GM23248 (cell line): ENCODE measurements at places on chromosomes 7 and 10. TPM values are rescaled to one million over a fixed set of nuclear protein-coding genes. Genes with fewer than 3 reads are reported as not detected.
A peak's percentile ranks its signal among the peaks of the same experiment; 100 is the strongest.

- peak; percentile 4 for DNase-seq
These were observed 285.8 kb downstream of the CAMK1D start for GRCh38 chr10:12635127-12635541.

The UTF1 gene
- not detected in 2 replicates for polyA plus RNA-seq

GRCh38 chr10:4459531-4459930, 366.5 kb upstream of the AKR1E2 start:
- no peak for DNase-seq

DNA sequence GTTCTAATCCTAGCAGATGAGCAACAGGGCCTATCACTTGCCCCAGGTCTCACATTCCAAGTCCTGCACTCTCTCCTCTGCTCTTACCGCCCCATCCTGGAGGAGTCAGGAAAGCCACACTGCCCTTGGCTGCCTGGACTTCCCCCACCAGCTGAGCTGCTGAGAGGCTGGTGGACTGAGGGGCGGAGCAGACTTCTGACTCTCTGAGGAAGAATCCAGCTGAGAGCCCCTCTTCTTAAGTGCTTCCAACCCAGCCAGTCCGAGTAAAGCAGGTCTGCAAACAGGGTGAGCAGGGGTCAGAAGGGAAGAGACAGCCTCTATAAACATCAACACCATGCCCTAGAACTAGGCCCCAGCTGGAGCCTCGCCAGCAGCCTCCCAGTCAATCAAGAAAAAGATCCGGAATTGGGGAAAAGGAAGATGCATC, 92.4 kb upstream of the TMEM72 start:
- no peak for DNase-seq

The DPP6 gene
- not detected in 2 replicates for polyA plus RNA-seq

The ETV1 gene
- polyA plus RNA-seq: 16.2 and 17.1 TPM in 2 replicates

DNA sequence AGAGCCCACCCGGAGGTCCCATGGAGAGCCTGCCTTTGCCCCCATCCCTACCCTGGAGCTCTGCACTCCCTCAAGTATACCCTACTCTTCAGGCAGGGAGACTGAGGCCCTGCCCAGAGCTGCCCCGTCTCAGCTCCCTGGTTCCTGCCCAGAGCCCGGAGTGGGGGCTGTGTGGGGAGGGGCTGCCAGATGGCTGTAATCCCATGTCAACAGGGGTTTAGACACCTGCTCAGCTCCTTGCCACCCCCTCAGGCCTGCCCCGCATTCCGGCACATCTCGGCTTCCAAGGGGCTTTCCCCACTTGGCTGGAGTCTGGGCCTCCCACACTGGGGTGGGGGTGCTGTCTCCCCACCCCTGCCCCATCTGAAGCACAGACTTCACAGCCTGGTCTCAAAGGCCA, 20.9 kb upstream of the LFNG start:
- DNase-seq: no peak

DNA sequence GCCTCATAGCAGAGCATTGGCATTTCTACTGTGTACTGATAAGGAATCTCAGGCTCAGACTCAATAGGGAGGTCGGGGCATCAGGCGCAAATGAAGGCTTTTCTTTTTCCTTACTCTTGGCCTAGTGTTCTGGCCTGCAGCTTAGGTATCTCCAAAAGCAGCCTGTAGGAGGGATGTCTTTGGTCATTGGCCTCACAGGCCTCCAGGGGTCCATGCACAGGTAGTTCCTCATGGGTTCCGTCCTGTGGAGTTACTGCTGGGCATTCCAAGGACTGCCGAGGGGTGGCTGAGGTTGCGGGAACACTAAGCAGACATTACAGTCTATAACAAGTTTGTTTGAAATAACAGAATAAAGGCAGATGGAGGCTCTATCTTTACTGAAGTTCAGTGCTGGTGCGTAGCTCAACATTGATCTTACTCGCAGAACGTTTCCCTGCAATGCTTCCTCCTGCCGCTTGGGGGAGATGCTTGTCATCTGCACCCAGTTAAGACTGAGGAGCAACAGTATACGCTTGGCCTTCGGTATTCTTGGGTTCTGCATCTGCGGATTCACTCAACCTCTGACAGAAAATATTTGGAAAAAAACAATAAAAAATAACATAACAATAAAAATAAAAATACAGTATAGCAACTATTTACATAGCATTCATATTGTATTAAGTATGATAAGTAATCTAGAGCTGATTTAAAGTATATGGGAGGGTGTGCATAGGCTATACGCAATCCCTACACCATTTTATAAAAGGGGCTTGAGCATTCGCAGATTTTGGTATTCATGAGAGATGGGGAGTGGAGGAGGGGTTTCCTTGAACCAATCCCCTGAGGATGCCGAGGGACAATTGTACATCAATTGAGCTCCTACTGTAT, 58.9 kb downstream of the SH2D4B start:
- peak; percentile 47 for DNase-seq

GRCh38 chr10:95241533-95241932, 47.5 kb downstream of the ACSM6 start:
- no peak for DNase-seq

- DNase-seq: peak; percentile 3
These were observed 258.6 kb upstream of the TCERG1L start for GRCh38 chr10:131569851-131570715.

The OR2A7 gene
- 0.22 and 0.26 TPM in 2 replicates for polyA plus RNA-seq

DNA sequence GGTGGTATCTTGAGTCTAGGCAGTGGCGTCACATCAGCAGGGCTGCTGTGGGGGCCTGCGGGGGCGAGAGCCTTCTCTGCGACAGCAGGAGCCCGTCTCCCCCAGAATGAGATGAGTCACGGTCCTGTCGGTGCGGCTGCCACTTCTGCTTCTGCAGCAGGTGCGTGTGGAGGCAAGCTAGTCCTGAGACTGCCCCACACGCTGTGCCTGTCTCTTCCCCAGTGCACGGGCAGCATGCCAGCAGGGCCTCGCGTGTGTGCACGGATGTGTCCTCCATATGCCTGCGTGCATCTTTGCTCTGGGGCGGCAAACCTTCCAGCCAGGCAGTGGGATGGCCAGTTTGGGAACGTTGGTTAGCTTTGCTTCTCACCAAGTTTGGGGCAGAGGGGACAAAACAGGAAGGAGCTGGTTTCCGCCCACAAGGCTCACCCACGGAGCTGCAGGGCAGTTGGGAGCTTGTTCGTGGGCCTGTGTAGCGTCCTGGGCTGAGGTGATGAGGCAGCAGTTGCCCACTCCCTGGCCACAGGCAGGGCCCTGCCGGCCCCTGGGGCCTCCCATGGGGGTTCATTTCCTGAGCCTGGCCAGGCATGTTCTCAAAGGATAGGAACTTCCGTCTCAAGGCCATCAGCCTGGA, 60.8 kb upstream of the PPIF start:
- DNase-seq: peak; percentile 30

DNA sequence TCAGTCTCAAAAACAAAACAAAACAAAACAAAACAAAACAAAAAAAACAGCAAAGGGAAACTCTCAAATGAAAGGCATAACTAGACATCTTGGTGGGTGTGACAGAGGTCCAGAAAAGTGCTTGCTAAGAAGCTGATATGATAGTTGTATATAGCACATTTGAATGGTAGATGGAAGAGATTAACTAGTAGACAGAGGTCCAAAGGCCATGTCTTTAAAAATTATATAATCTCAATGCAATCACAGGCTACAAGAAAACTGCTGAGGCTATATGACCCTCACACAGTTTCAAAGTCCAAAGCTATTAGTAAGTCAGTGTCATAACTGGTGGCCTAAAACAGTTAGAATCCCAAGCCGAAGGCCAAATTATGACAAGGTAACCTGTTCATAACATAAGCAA, 15.6 kb upstream of the CUBN start:
- no peak for DNase-seq

The PVRIG gene
- 0.34 TPM in 1 of 2 replicates, not detected in the other for polyA plus RNA-seq

DNA sequence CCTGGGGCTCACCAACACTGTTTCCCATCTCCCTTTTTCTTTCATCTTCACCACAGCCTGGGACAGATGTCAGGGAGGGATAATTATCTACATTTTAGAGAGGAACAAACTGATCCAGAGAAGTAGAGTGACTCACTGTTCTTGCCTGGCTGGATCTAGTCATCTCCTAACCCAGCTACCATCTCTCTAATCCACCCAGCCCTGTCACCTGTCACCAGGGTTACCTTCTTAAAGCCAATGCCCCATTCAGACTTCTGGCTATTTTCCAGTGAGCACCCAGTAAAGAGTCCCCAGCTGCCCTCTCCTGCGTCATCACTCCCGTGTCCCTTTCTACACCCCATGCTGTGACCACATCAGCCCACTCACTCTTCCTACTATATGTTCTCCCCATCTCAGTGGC, 68.4 kb upstream of the DUSP5 start:
- peak; percentile 48 for DNase-seq

DNA sequence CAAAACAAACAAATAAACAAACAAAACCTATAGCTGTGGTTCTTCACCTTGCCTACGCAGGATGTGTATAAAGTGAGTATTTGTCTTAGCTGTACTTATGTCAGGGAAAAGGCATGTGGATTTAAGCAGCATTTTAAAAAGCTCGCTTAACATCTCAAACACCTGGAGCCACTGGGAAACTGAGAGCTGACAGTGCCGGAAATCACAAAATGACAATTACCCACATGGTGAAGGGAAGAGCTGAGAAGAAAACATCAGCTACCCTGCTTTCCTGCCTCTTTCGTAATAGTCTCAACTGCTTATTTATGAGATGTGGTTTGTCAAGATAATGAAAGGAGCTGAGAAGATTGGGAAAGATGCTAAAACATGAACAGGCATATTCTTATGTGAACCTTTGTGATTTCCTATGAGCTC, 31.1 kb upstream of the MSMB start:
- DNase-seq: no peak

GRCh38 chr7:8185926-8186683, 75.9 kb downstream of the ICA1 start:
- DNase-seq: no peak

DNA sequence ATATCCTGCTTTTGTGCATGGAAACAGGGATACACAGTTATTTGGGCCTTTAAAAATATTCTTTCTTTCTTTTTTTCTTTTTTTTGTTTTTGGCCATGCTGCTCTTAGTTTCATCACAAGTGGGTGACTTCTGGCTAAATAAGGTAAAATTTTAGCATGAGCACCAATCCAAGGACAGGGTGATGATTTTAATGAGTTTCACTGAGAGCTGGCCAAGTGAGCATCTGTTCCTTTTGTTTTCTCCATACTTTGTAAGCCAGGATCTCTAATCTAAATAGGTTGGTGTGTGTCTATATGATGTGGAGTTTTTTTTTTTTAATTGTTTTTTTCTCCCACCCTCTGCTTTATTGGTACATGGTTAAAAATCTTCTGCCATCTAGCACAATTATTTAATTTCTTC, 106.8 kb downstream of the POLL start:
- DNase-seq: no peak

DNA sequence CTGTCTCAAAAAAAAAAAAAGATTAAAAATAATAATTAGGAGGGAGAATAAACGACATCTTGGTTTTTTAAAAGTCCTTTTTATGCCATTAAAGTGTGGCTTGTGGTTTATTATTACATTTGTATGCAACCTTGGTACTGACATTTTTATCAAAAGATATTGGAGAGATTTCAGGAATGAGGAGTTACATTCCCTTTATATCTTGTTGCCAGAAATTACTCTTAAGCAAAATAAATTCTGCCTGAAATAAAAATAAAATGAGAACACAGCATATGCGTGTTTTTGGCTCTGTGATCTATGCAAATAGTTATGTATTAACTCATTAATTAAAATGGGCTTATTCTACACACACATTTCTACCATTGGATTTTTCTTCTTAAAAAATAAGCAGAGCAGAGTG, 202.4 kb downstream of the BICC1 start:
- peak; percentile 28 for DNase-seq

GRCh38 chr7:112228632-112229031, 22.1 kb downstream of the ZNF277 start:
- no peak for DNase-seq

The NRF1 gene
- 2.5 and 3.5 TPM in 2 replicates for polyA plus RNA-seq

- peak; percentile 88 for DNase-seq
These were observed 469.0 kb downstream of the TFEC start for GRCh38 chr7:115561335-115562110.

The ANKRD7 gene
- polyA plus RNA-seq: 1.3 and 1.6 TPM in 2 replicates

The CALML3 gene
- polyA plus RNA-seq: not detected in 2 replicates

The NRBF2 gene
- 61.6 and 64.0 TPM in 2 replicates for polyA plus RNA-seq

The HECW1 gene
- polyA plus RNA-seq: 2.0 and 2.1 TPM in 2 replicates

- DNase-seq: no peak
These were observed 355.1 kb upstream of the SHH start for GRCh38 chr7:156167417-156167807.

The COMTD1 gene
- 8.8 and 9.3 TPM in 2 replicates for polyA plus RNA-seq

GRCh38 chr10:123512901-123513775, 153.0 kb upstream of the GPR26 start:
- DNase-seq: peak; percentile 19

- peak; percentile 31 for DNase-seq
These were observed 207.9 kb downstream of the ARL4A start for GRCh38 chr7:12895296-12895695.

The TLX1 gene
- not detected in 2 replicates for polyA plus RNA-seq

The RPEL1 gene
- polyA plus RNA-seq: 0.09 TPM in 1 of 2 replicates, not detected in the other

GRCh38 chr10:130018265-130018664, 54.2 kb upstream of the EBF3 start:
- DNase-seq: peak; percentile 81

The COL1A2 gene
- polyA plus RNA-seq: 9,779 and 9,902 TPM in 2 replicates

DNA sequence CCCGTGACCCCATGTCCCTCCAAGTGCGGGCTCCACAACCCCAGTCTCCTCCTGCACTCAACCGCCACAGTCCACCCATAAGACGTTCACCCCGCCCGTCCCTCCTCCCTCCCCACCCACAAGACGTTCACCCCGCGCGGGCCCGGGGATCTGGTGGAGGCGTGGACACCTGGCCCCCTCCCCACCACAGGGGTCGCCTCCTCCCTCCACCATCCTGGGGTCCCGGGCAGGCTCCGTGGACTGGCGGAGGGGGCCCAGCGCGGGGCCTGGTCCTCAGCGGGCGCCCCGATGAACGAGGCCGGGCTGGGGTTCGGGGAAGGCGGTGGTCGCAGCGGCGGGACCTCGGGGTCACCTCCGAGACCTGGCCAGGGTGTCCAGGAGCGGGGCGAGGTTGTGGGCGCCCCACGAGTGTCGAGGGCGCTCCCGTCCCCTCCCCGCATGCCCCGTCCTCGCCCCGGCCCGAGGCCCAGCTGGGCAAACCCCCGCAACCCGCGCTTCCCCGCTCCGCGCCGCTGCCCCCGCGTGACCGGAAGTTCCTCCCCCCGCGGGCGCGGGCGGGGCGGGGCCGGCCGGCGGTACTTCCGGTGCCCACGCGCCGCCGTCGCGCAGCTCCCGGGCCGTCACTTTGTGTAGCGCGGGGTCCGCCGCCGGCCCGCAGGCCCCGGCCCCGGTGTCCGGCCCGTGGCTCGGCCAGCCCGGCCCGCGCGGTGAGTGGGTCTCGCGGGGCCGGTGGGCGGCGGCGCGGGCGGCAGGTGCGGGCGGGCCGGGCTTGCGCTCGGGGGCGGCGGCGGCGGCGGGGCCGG, at the start of gene ZNF316:
Gene ZNF316 (plus strand): TSS at position 578 of the 803 bp plus-strand sequence. CDS start 5,092 bp downstream, outside the sequence.
- peak; percentile 78 for DNase-seq

The ITGA8 gene
- polyA plus RNA-seq: 0.23 TPM in 1 of 2 replicates, not detected in the other

The AGBL3 gene
- polyA plus RNA-seq: 1.4 and 1.5 TPM in 2 replicates

The COL28A1 gene
- not detected in 2 replicates for polyA plus RNA-seq

The FAM53B gene
- polyA plus RNA-seq: 2.1 and 2.7 TPM in 2 replicates

The AASS gene
- polyA plus RNA-seq: 3.6 and 5.8 TPM in 2 replicates
